ENCODE measurements at places on chromosomes 4 and X. TPM values are rescaled to one million over a fixed set of nuclear protein-coding genes. Genes with fewer than 3 reads are reported as not detected.

GRCh38 chr4:184329659-184330400 is 112.2 kb upstream of the ENPP6 start:
- DNase-seq = no peak

- no peak for DNase-seq
Observed at GRCh38 chr4:189822326-189822725, 118.3 kb upstream of the FRG1 start.

- DNase-seq = no peak
Observed at GRCh38 chrX:136652822-136653723, 5.1 kb downstream of the CD40LG start.

DNA sequence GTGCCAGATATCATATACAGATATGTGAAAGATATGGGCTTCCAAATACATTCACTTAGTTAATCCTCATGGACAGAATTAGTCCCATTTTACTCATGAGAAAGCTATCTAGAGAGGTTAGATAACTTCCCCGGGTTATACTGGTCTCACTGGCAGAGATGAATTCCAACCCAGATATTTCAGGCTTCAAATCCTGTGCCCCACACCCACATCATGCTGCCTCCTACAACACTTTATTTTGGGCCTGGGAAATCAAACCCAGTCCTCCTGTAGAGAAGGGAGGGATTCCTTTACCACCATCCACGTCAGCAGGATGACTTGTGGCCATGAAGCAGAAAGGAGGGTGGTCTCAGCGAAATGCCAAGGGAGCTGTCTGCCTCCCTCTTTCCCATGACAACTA is 113.8 kb downstream of the ATP10D start:
- no peak for DNase-seq

DNA sequence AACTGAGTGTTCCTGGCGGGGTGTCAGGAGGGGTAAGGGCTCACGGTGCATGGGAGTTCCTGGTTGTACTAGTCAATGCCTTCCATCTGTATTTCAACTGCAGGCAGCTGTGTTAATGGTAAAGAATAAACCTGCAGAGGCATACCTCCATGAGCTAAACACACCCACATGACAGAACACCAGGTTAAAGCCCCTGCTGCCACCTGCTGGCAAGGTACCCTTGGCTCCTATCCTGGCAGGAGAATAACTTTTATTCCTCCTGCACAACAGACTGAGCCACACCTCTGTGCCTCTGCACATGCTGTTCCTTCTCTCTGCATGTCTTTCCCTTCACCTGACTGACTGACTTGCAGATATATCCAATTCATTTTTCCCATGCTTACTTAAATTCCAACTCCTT is 11.1 kb downstream of the ITIH6 start:
- DNase-seq = peak; percentile 30

GRCh38 chr4:142818031-142818430 is 28.1 kb downstream of the INPP4B start:
- no peak for DNase-seq

The CSAG2 gene
- not detected for total RNA-seq

The HTN3 gene
- not detected for total RNA-seq

Measured in GM23338 (cell line).